WERI-Rb-1 (cell line): ENCODE measurements at places on chromosomes 16 and 17.

GRCh38 chr17:66431910-66432309, 129.5 kb downstream of the PRKCA start:
- no peak for DNase-seq

GRCh38 chr17:67646472-67646871, 71.3 kb upstream of the NOL11 start:
- no peak for DNase-seq

DNA sequence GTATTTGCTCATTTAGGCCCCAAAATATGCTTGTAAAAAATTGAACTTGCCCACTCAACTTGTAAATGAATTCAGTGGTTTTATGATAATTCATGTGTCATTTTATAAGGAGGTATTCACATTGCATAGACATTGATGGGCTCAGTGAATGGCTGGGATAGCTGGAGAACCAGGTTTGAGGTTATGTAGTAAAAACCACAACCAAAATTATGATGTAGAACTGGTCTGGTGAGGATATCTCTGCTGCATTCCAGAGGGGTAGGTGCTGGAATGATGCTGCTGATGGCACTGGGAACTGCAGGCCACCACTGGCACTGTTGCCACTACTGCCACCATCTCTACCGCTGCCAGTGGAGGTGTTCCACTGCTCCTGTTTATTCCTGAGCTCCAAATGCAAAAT, 21.5 kb upstream of the RABEP1 start:
- no peak for DNase-seq

GRCh38 chr16:25707982-25708583, 16.3 kb downstream of the HS3ST4 start:
- peak; percentile 69 for DNase-seq

- DNase-seq, result no peak
Observed at GRCh38 chr17:6569370-6570285, 13.3 kb upstream of the PITPNM3 start.

DNA sequence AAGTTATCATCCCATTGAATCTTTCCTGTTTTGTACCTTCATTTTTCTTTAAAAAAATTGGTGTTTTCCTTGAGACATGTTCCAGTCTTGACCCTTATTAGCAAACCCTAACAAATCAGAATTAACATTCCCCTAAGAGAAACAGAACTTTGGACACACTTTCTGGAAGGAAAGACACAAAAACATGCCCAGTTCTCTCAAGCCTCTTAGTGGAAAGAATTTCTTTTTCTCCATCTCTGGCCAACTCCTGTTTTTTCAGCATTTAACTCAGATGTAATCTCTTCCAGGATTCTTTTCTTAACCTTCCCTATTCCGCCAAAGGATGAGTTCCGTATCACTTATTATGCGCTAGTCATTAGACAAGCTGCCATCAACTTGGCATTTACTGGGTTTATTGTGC, 23.9 kb upstream of the CDH8 start:
- DNase-seq, result no peak

DNA sequence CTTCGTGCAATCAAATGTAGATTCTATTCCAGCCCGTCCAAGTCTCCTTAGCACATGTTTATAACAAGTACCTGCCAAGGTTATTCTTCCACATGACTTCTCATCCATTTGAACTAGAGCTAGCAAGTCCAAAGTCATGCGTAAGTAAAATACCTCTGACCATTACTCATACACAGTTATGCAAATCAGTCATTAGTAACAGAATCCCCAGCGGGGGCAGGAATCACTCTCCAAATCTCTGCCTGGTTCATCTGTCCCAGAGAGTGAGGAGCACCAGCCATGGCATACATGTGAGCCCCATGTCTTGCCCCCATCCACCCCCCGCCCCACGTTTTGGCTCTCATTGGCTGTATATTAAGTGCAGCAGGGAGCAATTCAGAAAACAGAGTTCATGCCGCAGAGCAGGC, 27.7 kb downstream of the SRL start:
- DNase-seq, result no peak

DNA sequence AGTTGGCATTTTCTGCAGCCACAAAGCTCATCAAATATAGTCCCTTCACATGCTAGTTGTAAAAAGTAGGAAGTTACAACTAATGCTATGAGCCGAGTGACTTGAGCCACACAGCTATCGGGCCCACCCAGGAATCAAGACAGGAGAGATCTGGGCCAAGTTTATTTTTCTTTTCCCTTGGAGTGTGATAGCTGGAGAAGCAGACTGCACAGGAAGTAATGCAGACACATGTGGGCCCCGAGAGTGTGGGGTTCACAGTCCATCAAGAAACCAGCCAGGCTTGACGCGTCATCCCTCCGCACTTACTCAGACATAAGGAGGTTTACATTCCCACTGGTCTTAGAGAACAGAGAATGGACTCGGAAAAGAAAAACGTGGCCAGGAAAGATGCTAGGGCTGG, 403.1 kb upstream of the CDH11 start:
- DNase-seq, result no peak
